GM04504 (cell line): ENCODE measurements at places on chromosomes 6 and 20.

GRCh38 chr20:13554706-13555105 is 84.0 kb downstream of the TASP1 start:
- no peak for DNase-seq

- no peak for DNase-seq
Measured at GRCh38 chr6:39527792-39528564, 197.2 kb downstream of the KIF6 start.

DNA sequence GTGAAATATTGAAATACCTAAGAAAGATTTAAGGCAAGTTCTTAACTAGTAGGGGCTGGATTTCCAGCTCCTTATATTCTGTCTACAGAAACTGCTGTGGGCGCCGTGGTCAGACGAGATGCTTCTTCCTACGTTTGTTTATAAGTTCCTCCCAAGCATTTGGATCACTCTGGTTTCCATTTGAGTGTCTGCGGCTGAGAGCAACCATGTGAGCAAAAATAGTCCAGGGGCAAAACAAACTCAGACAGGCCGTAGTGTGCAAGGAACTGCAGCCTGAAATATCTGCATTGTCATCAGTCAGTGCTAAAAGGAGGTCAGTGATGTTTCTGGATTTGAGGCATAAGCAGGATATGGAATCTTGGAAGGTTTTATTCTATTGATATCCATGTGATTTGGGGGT is 485.9 kb upstream of the JAG1 start:
- DNase-seq, result no peak

GRCh38 chr20:39825524-39825923 is 863.4 kb downstream of the DHX35 start:
- no peak for DNase-seq
